ENCODE measurements at places on chromosomes 12 and 14. TPM values are rescaled to one million over a fixed set of nuclear protein-coding genes. Genes with fewer than 3 reads are reported as not detected.

Gene MED6
- 26.6 TPM for total RNA-seq

Gene OR11G2
- total RNA-seq: not detected

Gene CLEC4D
- total RNA-seq: not detected

Gene C12orf56
- total RNA-seq: 0.77 TPM

Gene CNTN1
- total RNA-seq: 0.26 TPM

Gene MYF5
- total RNA-seq: not detected

Gene TMCC3
- 0.33 TPM for total RNA-seq

Gene PRPH
- total RNA-seq: 0.50 TPM

Gene TMEM30B
- 0.51 TPM for total RNA-seq

Gene AMIGO2
- 2.3 TPM for total RNA-seq

Gene CEBPE
- not detected for total RNA-seq

Gene KCNMB4
- total RNA-seq: 0.51 TPM

Gene CNPY2
- total RNA-seq: 48.2 TPM

Gene CELA1
- not detected for total RNA-seq

DNA sequence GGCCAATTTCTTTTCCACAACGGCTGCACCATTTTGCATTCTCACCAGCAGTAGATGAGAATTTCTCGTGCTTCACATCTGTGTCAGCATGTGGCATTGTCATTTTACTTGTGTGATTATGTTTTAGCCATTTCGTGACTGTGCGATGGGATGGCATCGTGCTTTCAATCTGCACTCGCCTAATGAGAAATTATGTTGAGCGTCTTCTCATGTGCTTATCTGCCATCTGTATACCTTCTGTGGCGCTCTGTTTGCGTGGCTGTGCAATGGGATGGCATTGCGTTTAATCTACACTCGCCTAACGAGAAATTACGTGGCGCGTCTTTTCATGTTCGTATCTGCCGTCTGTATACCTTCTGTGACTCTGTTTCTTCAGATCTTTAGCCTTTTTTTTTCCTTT is 14.9 kb upstream of the GPR132 start:
- DNase-seq: no peak

- DNase-seq: no peak
Measured at GRCh38 chr14:58774531-58774930, 136.8 kb downstream of the DACT1 start.

- no peak for DNase-seq
Measured at GRCh38 chr14:21724090-21724973, 50.7 kb upstream of the OR4E1 start.

GRCh38 chr12:54486173-54486867 is 11.2 kb upstream of the NCKAP1L start:
- DNase-seq: no peak

GRCh38 chr12:97306147-97306546 is 156.5 kb upstream of the RMST start:
- DNase-seq: no peak

GRCh38 chr12:6226002-6226678 is 25.9 kb downstream of the CD9 start:
- DNase-seq: peak; percentile 88

DNA sequence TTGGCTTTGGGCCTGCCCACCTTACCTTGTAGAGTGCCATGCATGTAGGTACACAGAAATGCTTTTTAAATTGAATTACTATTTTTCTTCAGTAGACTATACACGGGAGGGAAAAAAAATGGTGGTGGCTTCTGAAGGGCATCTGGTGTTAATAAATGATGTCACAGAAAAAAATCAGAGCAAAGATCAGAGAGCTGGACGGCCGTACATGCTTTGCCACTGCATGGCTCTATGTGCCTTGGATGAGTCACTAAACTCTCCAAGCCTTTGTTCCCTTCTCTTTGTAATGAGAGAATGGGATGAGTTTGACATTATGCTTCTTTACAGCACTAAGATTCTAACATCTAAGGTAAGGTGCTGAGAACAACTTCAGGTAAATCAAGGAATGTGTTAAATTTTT is 376.4 kb upstream of the DDHD1 start:
- DNase-seq: peak; percentile 22

DNA sequence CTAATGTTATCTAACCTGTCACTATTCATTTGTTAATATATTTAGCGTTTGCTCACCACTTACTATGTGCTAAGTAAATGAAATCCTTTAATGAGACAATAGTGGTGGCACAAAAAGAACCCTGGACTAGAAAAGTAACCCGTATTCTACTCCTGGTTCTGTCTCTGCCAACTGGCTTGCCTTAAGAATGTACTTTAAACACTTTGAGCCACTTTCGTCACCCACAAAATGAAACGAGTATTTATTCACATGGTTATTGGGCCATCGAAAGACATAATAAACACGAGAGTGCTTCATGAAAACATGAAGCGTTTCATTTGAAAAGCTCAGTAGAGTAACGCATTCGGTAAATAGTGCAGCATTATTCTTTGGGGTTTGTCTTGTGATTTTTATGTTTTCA is 254.7 kb downstream of the EGLN3 start:
- no peak for DNase-seq

DNA sequence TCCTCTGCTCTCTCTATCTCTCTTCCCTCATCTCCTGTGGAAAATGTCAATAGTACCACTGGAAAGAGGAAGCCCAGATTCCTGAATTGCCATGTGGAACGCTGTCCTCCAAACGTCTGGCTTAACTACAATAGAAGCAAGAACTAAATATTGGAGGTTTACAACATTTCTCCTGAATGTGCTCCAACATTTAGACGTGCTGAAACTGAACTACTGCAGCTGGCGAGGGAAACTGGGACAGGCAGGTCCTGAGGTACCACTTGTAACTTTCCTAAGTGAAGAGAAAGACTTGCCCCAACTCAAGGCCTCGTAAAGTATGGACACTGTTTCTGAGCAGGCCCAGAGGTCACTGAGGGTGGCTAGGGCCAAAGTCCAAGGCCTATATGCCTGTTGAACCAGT is 187.7 kb downstream of the NTF3 start:
- no peak for DNase-seq

- no peak for DNase-seq
Measured at GRCh38 chr14:27184427-27184826, 586.6 kb upstream of the NOVA1 start.

GRCh38 chr12:14367040-14367661 is 1.7 kb downstream of the ATF7IP start:
- DNase-seq: peak; percentile 59

DNA sequence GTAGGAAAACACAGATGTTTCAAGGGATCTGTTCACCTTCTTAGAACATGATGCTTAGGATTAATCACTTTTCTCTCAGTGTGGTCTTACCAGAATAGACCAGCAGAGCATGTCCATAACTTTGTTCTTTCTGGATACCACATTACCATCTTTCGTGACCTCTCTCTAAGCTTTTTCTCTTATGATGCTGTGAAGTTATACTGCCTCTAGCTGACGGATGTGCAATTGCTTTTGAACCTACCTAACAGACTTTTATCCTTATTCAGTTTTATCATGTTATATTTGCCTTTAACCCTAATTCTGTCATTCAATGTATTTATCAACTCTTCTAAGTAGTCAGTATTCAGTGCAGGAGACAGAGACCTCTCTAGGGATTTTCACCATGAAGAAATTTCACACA is 246.7 kb downstream of the DACT1 start:
- DNase-seq: no peak

- no peak for DNase-seq
Measured at GRCh38 chr14:105067140-105067968, 2.1 kb upstream of the GPR132 start.

- DNase-seq: no peak
Measured at GRCh38 chr14:93648440-93649168, 139.7 kb downstream of the PRIMA1 start.

DNA sequence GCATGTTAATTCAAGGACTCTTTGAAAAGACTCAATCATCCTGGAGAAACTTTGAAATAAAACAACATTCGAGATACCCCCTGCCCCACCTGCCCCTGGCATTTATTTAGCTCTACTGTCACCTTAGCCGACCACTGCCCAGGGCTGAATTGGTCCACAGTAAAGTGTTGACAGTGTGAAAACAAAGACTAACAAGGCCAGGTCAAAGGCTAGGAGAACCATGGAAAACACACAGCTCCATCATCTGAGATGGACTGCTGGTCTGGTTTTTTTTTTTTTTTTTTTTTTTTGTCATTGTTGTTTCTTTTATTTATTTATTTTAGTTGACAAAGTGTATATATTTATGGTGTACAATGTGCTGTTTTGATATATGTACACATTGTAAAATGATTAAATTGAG is 25.7 kb downstream of the GSTZ1 start:
- DNase-seq: no peak

DNA sequence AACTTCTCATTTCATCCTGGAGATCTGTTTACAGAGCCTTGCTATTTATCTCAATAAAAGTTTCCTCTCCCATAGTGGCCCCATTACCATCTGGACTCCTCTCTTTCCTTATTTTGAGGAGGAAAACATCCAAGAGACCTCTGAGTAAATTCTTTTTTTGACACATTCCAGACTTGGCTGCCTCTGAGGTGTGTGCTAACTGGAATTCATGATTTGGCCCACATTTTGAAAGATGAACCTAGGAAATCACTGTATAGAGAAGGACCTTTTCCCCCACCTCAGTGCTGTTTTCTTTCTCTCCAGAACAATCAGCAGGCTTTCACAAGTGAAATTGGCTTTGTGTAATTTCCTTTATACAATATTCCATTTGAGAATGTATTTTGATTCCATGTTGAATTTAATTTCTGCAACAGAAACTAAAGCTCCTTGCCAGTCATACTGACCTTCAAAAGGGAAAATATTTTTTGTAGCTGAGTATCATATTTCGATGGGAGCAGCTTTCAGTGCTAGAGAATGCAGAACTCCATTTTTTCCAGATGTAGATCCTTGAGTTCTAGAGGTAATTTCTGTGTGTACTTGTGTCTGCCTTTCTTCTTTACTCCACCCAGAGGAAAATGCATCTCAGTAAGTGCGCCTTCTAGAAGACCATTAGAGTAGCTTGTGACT is 244.9 kb upstream of the RGS6 start:
- peak; percentile 29 for DNase-seq

DNA sequence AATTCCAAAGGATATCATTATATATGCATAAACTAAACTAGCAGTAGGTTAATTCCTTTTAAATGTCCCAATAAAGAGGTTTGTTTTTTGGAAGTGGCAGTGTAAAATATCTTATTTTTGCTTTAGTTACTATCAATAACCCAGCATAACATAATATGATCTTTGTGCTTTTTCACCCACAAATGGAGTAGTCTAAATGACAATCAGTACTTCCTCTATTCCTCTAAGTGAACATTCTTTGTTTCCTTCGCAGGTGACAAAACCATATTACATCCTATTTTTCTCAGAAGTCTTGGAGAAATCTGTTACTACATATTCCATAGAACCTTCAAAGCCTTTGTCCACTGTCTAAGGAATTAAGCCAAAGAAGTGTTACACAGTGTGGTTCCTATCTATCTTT is 62.5 kb downstream of the MED13L start:
- no peak for DNase-seq

DNA sequence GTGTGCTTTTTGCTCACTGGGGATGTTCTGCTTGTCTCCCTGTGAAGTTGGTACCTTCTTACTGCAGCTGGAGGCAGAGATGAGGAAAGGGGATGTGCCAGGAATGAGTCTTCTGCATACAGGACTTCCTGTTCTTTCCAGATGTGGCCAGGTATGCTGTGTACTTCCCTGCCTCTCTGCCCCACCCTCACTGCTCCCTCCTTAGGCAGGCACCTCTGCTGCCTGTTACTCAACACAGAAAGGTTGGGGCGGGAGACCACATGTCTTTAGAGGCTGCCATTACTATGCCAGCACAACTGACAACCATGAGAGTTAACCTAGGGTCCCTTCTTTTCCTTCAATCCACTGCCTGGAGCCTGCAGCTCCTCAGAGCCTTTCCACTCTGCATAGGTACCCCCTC is 2.0 kb upstream of the OAS3 start:
- no peak for DNase-seq

- DNase-seq: peak; percentile 91
Measured at GRCh38 chr14:55274751-55275150, 3.5 kb downstream of the FBXO34 start.

DNA sequence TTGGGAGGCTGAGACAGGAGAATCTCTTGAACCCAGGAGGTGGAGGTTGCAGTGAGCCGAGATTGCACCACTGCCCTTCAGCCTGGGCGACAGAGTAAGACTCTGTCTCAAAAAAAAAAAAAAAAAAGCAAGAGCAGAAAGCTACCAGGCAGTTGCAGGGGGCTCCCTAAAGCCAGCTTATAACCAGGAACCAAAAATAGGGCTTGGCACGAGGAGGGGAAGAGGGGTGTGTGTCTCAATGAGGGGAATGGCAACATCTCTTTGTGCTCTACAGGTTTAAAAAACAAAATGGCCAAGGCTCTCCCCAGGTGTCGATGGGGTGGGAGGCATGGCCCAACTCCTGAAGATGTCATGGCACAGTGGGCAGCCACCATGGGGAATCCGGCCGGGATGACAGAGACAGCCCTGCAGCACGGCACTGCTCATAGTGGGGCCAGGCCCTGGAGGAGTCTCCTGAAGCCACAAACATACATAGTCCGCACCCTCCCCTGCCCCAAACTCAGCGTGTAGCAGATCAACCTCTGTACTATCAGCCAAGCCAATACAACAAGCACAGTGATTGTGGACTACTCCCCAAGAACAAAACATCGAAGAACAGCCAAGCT is 16.0 kb upstream of the EIF5 start:
- no peak for DNase-seq

GRCh38 chr12:46268583-46269428 is at the start of gene SLC38A1:
Gene SLC38A1 (minus strand): TSS chr12:46269043. CDS start chr12:46239800, 29,243 bp downstream.
- DNase-seq: peak; percentile 80

DNA sequence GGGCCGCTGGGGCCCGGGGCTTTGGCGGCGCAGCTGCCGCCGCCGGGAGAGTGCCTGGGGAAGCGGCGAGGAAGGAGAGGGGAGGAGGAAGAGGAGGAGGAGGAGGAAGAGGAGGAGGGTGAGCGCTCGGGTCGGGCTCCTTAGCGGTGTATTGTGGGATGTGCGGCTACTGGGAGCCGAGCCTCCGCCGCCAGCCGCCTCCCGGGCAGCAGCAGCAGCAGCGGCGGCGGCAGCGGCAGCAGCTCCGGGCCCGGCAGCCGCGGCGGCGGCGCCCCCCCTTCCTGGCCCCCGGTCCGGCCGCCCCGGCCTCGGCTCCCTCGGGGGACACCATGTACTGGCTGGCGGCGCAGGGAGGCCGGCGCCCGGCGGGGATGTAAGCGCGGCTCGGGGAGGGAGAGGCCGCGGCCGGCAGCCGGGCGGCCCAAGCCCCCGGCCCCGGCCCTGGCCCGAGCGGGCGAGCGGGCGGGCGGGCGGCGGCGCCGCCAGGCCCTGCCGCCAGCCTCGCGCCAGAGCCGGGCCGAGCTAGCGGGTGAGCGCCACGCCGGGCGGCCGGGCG is at the start of gene SETD1B:
Gene SETD1B, plus strand, starts transcription at position 149 of the 556 bp plus-strand sequence. CDS start 729 bp downstream, outside the sequence.
- DNase-seq: peak; percentile 70

DNA sequence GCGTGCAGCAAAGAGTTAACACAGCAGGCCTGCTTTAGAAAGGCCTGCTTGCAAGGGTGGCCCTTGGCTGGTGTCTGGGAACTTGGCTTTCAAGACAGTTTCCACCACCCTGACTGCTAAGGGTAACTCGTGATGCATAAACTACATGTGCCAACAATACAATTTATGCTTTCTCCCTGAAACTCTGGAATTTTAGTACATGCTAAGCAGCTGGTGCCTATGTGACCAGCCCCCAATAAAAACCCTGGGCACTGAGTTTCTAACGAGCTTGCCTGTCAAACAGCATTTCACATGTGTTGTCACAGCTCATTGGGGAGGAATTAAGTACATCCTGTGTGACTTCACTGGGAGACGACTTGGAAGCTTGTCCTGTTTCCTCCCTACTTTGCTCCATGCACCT is 133.1 kb downstream of the SLC5A8 start:
- DNase-seq: peak; percentile 14

- peak; percentile 87 for DNase-seq
Measured at GRCh38 chr12:113098441-113099028, 37.0 kb downstream of the RASAL1 start.

GRCh38 chr12:12553208-12553785 is 9.4 kb downstream of the DUSP16 start:
- DNase-seq: no peak

All from fibroblast of lung (primary cell).